ELF-1 (cell line): ENCODE measurements at places on chromosomes 6 and 20.

DNA sequence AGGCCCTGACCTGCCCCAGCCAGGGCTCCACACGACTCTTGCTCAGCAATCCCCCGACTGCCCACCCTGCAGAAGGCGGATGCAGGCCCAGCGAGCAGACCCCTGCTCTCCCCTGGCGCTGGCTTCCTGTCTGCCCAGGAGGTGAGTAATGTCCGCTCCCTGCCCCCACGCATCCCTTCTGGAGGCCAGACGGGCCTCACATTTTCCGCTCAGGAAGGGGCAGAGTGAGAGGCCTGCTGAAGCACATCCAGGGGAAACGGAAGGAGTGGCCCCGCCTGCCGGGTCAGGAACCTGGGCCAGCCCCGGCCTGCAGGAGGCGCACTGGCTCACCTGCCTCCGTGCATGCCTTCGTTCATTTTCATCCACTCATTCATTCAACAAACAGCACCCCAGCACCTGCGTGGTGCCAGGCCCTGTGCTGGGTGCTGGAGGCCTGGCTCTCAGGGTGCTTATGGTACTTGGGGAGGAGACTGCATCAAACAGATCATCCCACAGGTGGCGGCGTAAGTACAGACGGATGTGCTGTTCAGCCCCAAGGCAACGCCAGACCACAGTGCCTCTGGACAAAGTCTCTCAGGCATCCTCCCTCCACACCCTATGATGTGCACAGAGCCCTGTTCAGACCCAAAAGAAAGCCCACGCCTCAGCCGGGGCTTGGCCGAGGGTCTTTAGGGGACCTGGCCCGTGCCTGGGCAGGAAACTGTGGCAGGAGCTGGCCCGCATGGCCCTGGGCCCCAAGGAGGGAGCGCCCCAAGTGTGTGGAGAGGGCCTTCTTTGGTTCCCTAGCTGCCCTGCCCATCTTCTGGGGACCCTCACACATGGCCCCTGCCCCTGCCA lies 112.1 kb downstream of the ASXL1 start:
- DNase-seq: peak; percentile 87

- DNase-seq: no peak
Observed at GRCh38 chr6:72683797-72684196, 61.9 kb downstream of the KCNQ5 start.

DNA sequence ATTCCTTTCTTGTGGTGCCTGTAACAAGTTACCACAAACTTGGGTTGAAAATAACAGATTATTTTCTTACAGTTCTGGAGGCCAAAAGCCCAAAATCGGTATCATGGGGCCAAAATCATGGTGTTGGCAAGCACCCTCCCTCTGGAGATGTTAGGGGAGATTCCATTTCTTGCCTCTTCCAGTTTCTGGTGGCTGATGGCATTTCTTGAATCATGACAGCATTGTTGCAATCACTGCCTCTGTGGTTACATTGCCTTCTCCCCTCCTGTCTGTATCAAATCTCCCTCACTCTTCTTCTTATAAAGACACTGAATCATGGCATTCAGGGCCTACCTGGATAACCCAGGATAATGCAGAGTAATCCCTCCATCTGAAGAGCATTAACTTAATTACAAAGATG lies 17.9 kb upstream of the TENT5A start:
- no peak for DNase-seq

DNA sequence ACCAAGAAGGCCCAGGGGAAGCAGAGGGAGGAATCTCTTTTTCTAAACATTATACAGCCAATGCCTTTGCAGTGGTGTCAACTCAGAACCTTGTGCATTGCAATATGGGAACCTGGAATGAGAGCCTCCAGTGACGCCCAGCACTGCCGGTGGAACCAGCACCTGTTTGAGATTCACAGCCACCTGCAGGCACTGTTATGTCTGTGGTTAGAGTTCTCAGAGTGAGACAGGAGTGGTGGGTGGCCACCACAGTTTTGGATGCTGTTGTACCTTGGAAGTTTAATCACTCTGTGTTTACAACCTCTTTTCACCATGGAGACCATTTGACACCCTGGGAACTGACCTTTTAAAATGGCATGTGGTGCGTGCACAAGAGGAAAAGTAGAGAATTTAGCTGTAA lies 185.3 kb upstream of the KCNG1 start:
- no peak for DNase-seq

GRCh38 chr20:53786445-53787267 lies 193.0 kb upstream of the ZNF217 start:
- no peak for DNase-seq

DNA sequence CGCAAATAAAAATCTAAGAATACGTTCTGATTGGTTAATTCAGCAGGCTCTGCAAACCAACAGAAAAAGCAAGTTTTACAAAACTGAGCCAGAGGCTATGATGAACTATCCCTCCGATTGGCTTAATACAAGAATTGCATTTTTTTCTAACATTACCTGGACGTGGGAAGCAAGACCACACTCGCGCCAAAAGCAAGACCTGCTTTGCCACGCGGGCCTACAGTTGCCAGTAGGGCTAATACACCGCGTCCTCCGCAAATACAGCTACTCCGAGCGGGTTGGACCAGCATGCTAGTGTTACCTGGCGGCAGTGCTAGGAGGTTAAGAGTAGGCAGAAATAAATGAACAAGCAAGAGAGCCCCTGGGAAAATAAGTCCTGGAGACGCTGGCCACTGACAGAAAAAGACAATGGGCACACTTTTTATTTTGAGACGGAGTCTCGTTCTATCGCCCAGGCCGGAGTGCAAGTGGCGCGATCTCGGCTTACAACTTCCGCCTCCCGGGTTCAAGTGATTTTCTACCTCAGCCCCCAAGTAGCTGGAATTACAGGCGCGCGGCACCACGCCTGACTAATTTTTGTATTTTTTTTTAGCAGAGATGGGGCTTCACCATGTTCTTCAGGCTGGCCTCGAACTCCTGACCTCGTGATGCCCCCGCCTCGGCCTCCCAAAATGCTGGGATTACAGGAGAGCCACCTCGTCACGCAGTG lies 131.9 kb upstream of the BTN3A2 start:
- DNase-seq: peak; percentile 88

GRCh38 chr20:13788167-13788834 lies 3.5 kb downstream of the NDUFAF5 start:
- DNase-seq: peak; percentile 24

DNA sequence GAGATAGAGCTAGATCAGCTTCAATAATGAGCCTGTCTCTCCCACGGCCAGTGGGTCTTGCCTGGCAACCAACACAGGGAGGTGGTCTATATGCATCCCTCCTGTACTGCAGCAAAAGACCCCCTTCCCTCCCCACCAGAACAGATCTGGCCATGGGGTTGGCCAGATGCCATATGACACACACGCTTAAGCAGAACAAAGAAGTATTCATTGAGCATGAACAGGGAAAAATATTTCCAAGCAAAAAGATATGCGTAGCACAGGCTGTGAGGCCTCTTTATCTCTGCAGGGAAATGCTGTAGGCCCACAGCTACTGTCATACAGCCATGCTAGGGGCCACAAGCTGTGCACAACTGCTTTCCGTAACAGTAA lies 73.4 kb upstream of the NRSN1 start:
- no peak for DNase-seq

GRCh38 chr20:23920408-23921325 lies 41.1 kb upstream of the CST5 start:
- no peak for DNase-seq

- DNase-seq: no peak
Observed at GRCh38 chr6:13447949-13448724, 39.3 kb downstream of the GFOD1 start.

DNA sequence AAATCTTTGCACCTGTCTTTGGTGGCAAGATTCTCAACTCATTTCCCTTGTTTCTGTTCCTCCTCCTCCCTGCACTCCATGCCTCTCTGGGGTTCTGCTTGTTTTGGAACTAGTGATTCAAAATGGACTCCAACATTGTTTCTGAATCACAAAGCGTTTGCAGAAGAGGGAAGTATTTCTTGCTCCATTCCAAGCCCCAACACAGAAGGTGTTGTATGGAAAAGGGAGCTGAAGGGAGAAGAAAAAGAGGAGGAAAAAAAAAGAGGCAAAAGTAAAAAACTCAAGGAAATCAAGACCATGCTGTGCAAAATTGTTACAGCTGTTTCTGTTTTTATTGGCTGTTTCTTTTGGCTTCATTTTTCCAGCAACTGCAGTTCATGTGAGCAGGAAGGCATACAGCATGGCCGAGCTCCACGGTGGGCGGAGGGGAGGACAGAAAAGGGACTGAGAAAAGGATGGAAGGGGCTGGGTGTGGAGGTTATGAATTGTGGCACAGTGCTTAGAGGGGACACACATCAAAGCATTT lies 66.9 kb upstream of the PRL start:
- no peak for DNase-seq

DNA sequence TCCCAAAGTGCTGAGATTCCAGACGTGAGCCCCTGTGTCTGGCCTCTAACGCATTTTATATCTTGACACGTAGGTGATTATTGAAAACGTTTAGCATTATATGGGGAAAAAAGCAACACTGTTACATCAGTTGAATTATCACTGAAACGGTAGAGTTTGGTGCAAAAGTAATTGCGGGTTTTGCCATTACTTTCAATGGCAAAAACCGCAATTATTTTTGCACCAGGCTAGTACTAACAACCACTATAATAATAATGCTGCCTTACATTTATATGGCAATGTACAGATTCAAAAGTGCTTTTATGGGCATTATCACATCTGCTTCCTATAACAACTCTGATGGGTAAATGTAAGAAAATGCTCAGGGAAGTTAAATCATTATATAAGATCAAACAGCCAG lies 57.3 kb downstream of the OPRM1 start:
- DNase-seq: no peak

DNA sequence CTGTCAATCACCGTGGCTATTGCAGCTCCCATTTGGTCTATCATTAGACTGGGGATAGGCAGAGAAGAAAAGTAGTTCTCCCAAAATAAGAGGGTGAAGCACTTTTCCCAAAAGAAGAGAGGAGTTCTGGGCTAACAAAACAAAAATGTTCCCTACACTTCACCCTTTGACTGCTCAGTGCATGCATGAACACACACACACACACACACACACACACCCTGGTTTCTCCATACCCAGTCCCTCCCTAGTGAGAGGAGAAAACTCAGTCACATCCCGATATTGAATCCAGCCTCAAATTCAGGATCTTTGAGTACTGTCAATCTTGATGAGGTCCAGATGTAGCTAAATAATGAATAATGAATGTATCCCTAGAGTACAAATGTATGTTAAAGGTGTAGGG lies 4.6 kb upstream of the TBPL1 start:
- DNase-seq: no peak

- DNase-seq: no peak
Observed at GRCh38 chr6:17125407-17125806, 23.6 kb downstream of the STMND1 start.

- DNase-seq: no peak
Observed at GRCh38 chr6:105951322-105951721, 134.8 kb upstream of the PRDM1 start.
